Subcutaneous preadipocyte (primary cell): ENCODE measurements at places on chromosomes 11 and 22. TPM values are rescaled to one million over a fixed set of nuclear protein-coding genes. Genes with fewer than 3 reads are reported as not detected.

SLC22A12 gene
- total RNA-seq: not detected in 2 replicates

MMP10 gene
- total RNA-seq: not detected in 2 replicates

INSC gene
- 6.2 and 12.7 TPM in 2 replicates for total RNA-seq

ARHGEF17 gene
- total RNA-seq: 11.4 and 19.5 TPM in 2 replicates

TMEM179B gene
- total RNA-seq: 25.0 and 38.9 TPM in 2 replicates

OR51I1 gene
- not detected in 2 replicates for total RNA-seq

TXNRD2 gene
- total RNA-seq: 20.9 and 31.3 TPM in 2 replicates

SLC22A6 gene
- total RNA-seq: not detected in 2 replicates

OR52A1 gene
- not detected in 2 replicates for total RNA-seq

DDIAS gene
- 3.3 and 8.0 TPM in 2 replicates for total RNA-seq

OR10A5 gene
- not detected in 2 replicates for total RNA-seq

PRRG4 gene
- total RNA-seq: not detected in 2 replicates

FLRT1 gene
- under 0.01 TPM in 1 of 2 replicates, not detected in the other for total RNA-seq

PAMR1 gene
- 323 and 383 TPM in 2 replicates for total RNA-seq

PHETA2 gene
- 10.4 and 10.7 TPM in 2 replicates for total RNA-seq

GAS2 gene
- total RNA-seq: 0.37 and 1.2 TPM in 2 replicates

EFEMP2 gene
- total RNA-seq: 38.3 and 39.7 TPM in 2 replicates

UCP3 gene
- total RNA-seq: 0.73 and 0.78 TPM in 2 replicates

SLC25A18 gene
- 0.20 and 0.73 TPM in 2 replicates for total RNA-seq
